Cortex of kidney (tissue), 1 donor: ENCODE measurements at places on chromosomes 5 and 9.

GRCh38 chr5:77986261-77986660, 210.1 kb upstream of the TBCA start:
- no peak for DNase-seq

DNA sequence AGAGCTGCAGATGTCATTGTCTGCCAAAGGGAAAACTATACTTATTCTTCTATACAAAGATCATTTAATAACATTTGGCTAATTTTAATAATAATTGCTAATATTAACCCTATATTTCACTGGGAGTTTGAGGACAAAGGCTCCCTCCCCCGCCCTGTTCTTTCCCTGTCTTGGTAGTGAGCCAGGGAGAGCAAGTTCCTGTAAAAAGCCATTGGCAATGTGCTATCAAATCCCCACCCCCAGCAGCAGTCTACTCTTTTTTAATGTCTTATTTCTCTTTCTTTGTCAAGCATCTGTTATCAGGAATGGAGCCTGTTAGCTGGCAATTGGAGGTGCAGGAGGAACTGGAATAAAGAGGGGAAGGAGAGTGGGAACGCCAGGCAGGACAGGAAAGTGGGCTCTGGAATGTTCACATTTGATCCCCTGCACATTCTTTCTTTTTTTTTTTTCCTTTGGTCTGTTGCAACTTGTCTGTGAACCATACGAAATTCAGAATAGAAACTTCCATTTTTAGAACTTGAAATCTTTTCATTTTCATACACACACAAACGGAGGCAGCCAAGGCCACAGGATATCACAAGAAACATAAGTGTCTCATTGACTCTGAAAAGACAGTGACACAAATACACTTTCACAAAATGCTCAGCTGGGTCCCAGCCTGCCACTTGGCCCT, 664.8 kb upstream of the ZNF608 start:
- DNase-seq: no peak

DNA sequence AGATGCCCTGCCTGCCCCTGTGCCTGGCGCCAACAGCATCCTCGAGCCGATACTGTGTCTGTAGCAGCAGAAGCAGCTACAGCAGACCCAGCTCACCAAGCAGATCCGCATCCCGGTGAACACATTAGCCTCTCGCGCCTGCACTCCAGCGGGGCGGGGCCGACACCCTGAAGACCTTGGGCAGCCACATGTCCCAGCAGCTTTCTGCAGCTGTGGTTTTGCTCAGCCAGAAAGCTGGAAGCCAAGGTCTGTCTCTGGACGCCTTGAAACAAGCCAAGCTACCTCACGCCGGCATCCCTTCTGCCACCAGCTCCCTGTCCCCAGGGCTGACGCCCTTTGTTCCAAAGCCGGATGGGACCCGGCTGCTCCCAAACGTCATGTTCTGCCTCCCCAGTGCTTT, 59.6 kb downstream of the ACTBL2 start:
- DNase-seq: no peak

DNA sequence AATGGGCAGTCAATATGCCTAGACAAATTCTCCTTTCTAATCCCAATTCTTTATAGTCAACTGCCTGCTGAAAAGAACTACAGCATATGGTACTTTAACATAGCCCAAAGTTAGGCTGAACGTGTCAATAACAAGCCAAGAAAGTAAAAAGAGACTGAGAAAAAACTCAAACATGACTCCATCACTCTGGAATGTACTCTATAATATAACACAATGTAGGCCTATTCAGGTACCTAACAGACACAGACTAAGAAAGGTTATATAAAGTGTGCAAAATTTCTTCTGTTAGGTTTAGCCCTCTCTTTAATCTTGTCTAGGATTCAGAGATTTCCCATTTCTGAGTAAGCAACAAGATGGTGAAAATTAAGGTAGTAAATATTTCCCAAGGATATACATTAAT, 209.7 kb upstream of the PRR16 start:
- no peak for DNase-seq

GRCh38 chr5:99076723-99077640, 148.2 kb upstream of the CHD1 start:
- no peak for DNase-seq

GRCh38 chr9:405341-405740, 190.7 kb downstream of the DOCK8 start:
- DNase-seq: no peak

GRCh38 chr5:125244531-125244930, 498.1 kb upstream of the ZNF608 start:
- DNase-seq: no peak

DNA sequence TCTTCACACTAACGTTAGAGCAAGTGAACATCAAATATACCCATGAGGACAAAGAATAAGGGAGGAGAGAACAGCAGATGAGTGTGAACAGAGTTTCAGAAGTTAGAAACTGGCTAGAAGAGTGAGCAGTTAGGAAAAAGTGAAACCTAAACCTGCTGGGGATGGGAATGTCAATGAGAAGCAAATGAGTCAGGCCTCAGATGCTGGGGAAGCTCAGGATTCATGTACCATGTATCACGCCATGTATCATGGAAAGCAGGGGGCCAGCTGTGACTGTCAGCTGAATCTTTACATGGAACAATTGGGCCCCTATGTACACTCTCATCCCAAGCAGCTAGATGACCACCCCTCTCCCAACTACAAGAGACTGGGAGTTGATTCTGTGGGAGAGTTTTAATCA, 16.2 kb downstream of the GDF9 start:
- DNase-seq: no peak

DNA sequence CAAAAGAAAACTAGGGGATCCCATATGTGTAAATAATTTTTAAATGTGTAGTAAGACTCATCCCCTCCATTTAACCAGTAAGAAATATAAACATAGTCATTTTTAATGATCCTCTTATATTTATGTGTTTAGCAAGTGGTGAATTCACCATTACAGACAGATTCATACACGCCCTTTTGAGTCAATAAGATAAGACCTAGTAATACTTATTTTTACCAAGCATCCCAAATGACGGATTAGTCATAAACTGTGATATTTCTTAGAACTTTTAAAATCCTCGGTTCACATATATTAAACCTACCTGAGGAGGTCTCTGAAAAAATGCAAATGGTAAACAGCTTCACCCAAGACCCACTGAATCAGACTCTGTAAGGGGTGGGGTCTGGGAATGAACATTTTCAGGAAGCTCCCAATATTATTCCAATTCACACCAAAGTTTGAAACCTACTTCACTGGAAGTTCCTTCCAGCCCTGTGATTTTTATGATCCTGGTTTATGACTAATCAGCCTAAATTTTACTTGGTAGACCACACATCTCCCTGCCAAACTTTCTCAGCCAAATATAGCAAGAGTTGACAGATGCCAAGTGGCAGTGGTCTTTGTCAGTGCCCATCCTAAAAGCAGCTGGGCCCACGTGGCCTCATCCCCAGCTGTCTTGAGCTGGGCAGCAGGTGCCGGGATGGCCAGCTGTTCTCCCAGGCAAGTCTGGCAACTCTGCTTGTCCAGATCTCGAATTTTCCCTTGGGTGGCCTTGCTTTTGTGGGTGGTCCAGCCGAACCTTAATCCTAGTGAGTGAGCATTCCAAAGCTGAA, 559.0 kb upstream of the RGMB start:
- no peak for DNase-seq

- DNase-seq: no peak
Observed at GRCh38 chr9:109163194-109163593, 3.9 kb downstream of the FRRS1L start.
